Upper lobe of left lung (tissue), 6 donors: ENCODE measurements at places on chromosomes 2 and 18. TPM values are rescaled to one million over a fixed set of nuclear protein-coding genes. Genes with fewer than 3 reads are reported as not detected.

Gene CABYR
- total RNA-seq: 0.51 TPM

Gene EMILIN1
- 20.7 TPM for total RNA-seq

Gene UBXN4
- 61.6 TPM for total RNA-seq

Gene ALPI
- total RNA-seq: not detected

Gene SERPINB13
- total RNA-seq: not detected

Gene SKOR2
- total RNA-seq: not detected

Gene MOCOS
- 4.7 TPM for total RNA-seq

Gene TNS1
- 325 TPM for total RNA-seq

Gene TTN
- 118 TPM for total RNA-seq

Gene MAB21L4
- 33.8 TPM for total RNA-seq

Gene NEURL3
- not detected for total RNA-seq

Gene CTDSP1
- 239 TPM for total RNA-seq

Gene RBMS1
- 81.3 TPM for total RNA-seq

Gene SP5
- total RNA-seq: 4.7 TPM

Gene WDCP
- total RNA-seq: 1.0 TPM

Gene SP9
- total RNA-seq: not detected

Gene BUB1
- 1.0 TPM for total RNA-seq

Gene ITGAV
- 56.5 TPM for total RNA-seq

Gene GLI2
- 2.1 TPM for total RNA-seq

Gene REG1B
- total RNA-seq: not detected

Gene MGAT5
- total RNA-seq: 37.7 TPM

Gene IL36G
- total RNA-seq: not detected

Gene LDLRAD4
- total RNA-seq: 26.6 TPM

Gene ZAP70
- total RNA-seq: 6.4 TPM

Gene OTX1
- total RNA-seq: 1.7 TPM
